ENCODE measurements at places on chromosomes 3 and 15. TPM values are rescaled to one million over a fixed set of nuclear protein-coding genes. Genes with fewer than 3 reads are reported as not detected.

CPOX gene
- 16.7 TPM for total RNA-seq

CNTN6 gene
- not detected for total RNA-seq

GNAT1 gene
- not detected for total RNA-seq

DOCK3 gene
- 1.3 TPM for total RNA-seq

FAM174B gene
- 34.4 TPM for total RNA-seq

COL6A5 gene
- not detected for total RNA-seq

CCDC33 gene
- 1.0 TPM for total RNA-seq

TMEM212 gene
- not detected for total RNA-seq

DNA sequence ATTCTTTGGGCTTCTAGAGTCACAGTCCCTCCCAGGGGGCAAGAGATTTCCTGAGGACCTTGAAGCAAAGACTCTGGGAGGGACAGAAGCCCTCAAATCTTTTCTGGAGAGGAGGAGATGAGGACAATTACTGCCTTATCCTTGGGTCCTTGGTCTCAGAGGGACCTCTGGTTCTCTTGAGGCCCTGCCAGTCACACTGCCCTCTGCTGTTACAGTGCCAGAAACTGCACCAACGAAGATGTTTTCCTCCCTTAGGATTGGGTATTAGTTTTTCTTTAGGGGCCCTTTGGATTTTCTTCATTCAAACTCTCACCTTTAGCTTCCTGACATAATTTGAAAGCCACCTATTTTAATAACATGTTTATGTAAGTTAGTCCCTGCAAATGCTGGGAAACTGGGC lies 58.2 kb upstream of the SCN5A start:
- no peak for DNase-seq

DNA sequence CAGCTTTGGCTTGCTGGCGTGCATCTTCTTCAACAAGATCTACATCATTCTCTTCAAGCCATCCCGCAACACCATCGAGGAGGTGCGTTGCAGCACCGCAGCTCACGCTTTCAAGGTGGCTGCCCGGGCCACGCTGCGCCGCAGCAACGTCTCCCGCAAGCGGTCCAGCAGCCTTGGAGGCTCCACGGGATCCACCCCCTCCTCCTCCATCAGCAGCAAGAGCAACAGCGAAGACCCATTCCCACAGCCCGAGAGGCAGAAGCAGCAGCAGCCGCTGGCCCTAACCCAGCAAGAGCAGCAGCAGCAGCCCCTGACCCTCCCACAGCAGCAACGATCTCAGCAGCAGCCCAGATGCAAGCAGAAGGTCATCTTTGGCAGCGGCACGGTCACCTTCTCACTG lies 40.6 kb upstream of the CSTA start:
- DNase-seq: no peak

DNA sequence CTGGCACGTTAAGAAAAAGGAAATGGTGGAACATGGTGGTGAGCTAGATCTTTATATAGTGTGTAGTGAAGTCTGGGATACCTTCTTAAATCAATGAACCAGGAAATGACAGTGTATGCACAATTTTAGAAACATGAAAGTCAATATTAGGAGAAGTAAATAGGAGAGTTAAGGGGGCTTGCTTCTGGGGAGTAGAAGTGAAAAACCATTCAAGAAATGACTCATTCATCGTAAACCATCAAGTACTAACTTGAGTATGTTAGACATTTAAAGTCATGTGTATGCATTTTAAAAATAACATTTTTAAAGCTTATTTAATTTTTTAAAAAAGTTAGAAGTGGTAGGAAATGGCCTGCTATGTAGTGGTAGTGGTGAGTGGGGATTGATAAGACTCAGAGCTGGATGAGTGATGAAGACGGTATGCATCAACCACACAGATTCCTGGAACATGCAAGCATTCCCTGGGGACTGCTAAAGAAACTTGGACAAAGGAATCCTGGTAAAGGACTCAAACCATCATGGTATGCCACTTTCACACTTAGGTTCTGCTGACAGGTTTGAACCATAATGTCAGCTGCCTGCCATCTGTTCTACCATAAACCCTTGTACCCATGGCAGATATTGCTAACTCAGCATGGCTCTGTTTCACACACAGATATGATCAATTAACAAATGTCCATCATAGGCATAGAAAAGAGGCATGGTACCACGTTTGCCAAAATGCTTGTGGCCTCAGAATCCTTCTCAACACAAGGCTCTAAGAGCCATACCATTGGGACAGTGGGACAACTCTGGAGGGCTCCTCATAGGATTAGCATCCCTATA lies 28.9 kb upstream of the MITF start:
- no peak for DNase-seq

GRCh38 chr15:79130535-79131130 lies 40.1 kb upstream of the RASGRF1 start:
- no peak for DNase-seq

- DNase-seq: no peak
Measured at GRCh38 chr3:38723569-38724391, 74.3 kb upstream of the SCN5A start.

GRCh38 chr3:134904776-134905646 lies 110.0 kb downstream of the EPHB1 start:
- no peak for DNase-seq

DNA sequence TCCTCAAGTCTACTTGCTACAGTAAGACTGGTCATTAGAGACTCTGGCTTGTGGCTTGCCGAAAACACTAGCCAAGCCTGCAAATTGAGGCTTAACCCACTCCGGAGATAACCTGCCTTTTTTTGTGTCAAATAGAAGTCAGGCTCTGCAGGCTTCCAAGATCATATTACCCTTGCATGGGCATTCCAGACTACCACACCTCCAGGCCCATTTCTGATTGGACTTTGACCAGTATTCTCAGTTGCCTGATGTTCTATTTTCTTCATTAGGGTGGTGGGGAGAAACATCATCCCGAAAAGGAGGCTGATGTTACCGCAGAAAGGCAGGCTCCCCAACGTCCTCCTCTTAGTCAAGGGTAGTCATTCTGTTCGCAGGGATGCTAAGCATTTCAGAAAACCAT lies 68.1 kb upstream of the FOXP1 start:
- DNase-seq: peak; percentile 16

DNA sequence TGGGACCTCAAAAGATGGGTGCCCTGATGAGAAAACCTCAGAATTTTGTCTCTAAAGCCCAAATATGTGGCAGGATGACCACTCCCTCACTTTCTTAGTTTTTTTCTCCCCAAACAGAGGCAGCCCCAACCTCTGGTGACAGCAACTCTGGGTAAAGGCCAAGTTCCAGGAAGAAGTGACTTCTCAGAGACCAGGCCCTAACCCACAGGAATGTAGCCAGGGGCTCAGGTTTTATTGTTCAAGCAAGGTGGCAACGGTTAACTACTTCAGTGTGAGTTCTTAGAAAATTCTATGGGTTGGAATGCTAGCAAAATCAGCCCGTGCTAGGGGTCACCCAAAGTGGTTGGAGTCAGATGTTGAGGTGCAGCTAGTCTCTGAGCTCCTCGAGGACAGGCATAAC lies 5.1 kb upstream of the DNAJA4 start:
- no peak for DNase-seq

DNA sequence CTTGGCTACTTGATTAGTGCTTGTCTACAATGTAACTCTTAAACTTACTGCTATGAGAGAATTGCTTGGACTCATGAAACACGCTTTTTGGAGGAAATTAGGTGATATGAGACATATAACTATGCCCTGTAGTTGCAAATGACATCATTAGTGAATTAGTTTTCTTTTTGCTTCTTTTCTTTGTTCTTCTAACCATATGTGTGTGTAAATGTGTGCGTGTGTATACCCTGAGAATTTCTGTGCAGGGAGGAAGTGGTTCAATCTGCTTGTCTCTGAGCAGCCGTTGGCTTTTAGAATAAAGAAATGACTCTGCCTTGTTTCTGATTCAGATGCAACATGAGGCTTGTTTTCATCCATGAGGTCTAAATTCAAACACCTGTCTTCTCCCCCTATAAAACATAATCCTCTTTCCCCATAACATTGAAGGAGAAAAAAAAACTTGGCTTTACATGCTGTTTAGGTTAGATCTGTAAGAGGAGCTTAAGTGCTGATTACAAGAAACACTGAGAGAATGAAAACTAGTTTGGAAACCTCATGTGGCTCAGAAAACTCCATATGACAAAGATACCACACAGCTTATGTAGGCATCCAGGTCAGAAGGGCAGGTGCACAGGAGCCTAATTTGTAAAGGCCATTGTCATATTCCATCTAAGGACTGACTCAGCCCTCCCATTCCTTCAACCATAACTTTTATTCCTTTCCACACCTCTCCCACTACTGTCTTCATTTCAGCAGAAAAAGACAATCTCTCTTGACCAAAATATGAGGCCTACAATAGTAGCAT lies 30.5 kb upstream of the BLM start:
- DNase-seq: no peak

DNA sequence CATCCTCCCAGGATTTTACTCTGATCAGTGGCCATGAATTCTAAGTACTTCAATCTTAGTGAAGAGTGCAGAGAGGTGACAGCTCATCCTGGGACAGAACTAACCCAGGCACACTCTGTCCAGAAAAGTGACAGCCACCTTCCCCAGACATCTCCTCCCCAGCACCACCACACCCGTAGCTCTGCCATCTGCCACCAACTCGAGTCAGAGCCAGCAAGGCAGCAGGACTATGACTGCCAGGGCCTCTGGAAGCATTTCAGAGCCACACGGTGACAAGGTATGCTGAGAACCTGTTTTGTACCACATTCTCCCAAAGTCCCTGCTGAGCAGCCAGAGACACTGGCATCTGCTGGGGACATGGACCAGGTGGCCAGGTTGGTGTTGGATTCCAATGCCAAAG lies 71.0 kb downstream of the NTRK3 start:
- no peak for DNase-seq

DNA sequence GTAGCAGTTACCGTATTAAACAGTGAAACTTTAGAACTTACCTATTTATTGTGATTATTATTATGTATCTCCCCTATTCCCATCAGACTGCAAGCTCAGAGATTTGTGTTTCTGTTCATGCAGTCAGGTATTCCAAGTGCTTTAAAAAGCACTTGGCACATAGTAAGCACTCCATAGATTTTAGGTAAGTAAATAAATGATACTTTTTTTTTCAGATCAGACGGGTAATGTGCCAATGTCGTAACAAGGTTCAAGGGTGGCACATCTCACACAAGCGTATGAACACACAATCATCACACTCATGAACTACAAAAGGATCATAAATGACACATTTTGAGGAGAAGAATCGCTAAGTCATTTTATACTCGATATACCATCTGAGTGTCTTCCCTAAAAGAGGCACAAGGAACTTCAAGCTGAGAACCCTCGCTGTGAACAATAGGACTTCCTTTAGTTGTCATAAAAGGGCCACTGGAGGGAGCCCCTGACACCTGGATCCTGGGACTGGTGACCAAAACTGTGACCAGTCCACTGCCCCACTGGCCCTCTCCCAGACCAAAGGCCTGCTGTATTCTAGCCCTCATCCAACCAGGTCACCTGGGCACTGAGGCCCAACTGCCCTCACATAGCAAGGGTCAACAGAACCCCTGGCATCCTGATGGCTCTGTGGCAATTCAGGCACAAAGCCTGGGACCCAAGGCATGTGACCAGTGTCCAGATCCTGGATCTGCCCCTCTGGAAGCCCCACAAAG lies 32.1 kb downstream of the KIF9 start:
- DNase-seq: peak; percentile 25

GRCh38 chr3:23055733-23056376 lies 147.3 kb upstream of the UBE2E2 start:
- no peak for DNase-seq

DNA sequence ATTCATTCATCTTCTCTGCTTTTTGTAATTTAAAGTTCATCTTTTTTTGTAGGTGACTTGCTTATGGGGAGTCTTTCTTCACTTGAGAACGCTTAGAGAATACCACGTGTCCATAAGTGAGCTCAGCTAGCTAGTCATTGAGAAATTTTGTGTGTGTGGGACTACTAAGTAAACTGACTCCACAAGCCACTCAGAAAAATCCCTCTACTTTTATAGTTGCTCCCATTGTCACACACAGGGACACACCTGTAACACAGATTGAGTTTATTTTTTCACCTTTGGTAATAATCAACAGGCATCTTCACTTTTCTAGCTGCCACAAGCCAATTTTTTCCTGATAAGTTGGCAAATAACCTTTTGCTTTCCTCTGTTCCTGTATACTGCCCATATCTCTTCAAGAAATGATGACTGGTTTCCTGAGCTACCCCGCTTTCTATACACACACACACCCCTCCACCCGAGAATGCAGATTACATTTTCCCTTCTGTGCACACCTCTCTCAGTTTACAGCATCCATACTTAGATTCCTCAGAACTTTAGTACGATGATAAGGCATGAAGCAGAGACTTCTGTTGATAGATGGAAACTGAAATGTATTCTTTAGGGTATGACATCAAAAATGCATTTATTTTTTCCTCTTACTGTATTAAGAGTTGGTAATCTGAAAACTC lies 4.6 kb downstream of the TSC22D2 start:
- DNase-seq: no peak

GRCh38 chr15:29272219-29272618 lies 2.6 kb upstream of the NSMCE3 start:
- DNase-seq: no peak

- DNase-seq: no peak
Measured at GRCh38 chr3:183319371-183319770, 66.3 kb downstream of the B3GNT5 start.

DNA sequence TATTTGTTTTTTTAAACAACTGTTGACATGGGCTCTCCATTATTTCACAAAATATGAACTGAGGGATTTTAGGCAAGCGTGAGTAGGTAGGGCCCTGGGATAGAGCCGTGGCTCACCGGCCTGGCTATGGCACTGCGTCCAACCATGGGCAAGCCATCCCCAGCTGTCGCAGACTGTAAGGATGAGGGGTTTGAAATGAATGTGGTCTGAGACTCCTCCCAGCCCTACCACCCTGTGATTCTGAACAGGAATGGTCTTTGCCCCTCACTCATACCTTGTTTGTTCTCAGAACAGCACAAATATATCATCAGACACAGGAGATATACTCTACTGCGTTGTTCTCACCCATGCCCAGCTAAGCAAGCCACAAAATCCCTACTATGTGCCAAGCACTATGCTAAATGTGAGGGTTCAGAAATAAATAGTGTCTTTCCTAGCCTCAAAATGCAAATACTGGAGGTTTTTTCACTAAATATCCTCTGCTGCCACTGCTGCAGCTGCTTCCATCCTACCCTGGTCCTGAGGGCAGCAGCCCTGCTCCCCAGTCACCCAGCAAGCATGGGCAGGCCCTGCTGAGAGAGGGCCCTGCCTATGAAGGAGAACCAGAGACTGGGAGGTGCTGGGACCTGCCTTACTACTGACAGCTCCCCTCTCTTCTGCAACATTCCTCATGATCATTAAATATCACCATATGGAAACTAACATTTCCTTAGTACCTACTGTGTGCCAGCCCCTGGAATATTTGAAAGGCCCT lies 102.8 kb downstream of the XXYLT1 start:
- DNase-seq: no peak

DNA sequence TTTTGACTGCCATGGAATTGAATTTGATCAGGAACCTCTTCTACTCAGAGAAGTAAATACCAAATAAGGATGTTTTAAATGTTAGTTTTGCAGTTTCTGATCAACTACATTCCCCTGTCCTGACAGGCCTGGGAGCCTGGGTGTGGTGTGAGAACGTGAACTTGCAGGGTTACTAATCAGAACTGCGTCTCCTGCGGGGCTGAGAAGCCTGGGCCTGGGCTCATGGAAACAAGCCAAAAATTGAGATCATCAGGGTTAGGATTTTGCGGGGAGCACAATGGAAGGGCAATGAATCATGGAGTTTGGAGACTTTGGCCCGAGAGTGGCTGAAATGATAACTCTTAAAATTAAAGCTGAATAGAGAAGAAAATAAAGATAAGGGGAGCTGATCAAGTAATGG lies 47.8 kb upstream of the C3orf70 start:
- no peak for DNase-seq

- DNase-seq: no peak
Measured at GRCh38 chr3:171248426-171249111, 211.6 kb downstream of the TNIK start.
